ENCODE measurements at places on chromosomes 3 and 15. TPM values are rescaled to one million over a fixed set of nuclear protein-coding genes. Genes with fewer than 3 reads are reported as not detected.

MAGEL2 gene
- not detected for total RNA-seq

GRCh38 chr3:102449930-102450329 lies 15.1 kb downstream of the ZPLD1 start:
- no peak overlapping the region for H3K4me3 ChIP-seq
- H3K4me1 ChIP-seq = no peaks in the 10 kb centered on the region
- H3K27ac ChIP-seq = no peak overlapping the region

- DNase-seq = no peak
- H3K36me3 ChIP-seq = peaks cover 10% of the 10 kb centered on the region
- no peak overlapping the region for H3K27ac ChIP-seq
- H3K4me3 ChIP-seq = peak overlapping the region; percentile 18
These were observed 4.3 kb downstream of the MAPK6 start for GRCh38 chr15:52023169-52023922.

- H3K27ac ChIP-seq = no peak overlapping the region
- no peak for DNase-seq
- H3K27me3 ChIP-seq = no peaks in the 10 kb centered on the region
- H3K4me1 ChIP-seq = no peaks in the 10 kb centered on the region
- no peaks in the 10 kb centered on the region for H3K36me3 ChIP-seq
- H3K4me3 ChIP-seq = no peak overlapping the region
These were observed 1218.1 kb downstream of the ROBO2 start for GRCh38 chr3:78257951-78258530.

- no peak overlapping the region for H3K4me3 ChIP-seq
- H3K27me3 ChIP-seq = no peaks in the 10 kb centered on the region
- H3K36me3 ChIP-seq = no peaks in the 10 kb centered on the region
- H3K27ac ChIP-seq = no peak overlapping the region
These were observed 60.7 kb upstream of the RAB6B start for GRCh38 chr3:133956353-133956752.

- no peaks in the 10 kb centered on the region for H3K36me3 ChIP-seq
- H3K4me3 ChIP-seq = no peak overlapping the region
- no peaks in the 10 kb centered on the region for H3K4me1 ChIP-seq
- no peak overlapping the region for H3K27ac ChIP-seq
- no peak for DNase-seq
These were observed 2.6 kb downstream of the CLDN18 start for GRCh38 chr3:138012526-138012925.

- peaks cover 5% of the 10 kb centered on the region for H3K27me3 ChIP-seq
- H3K36me3 ChIP-seq = no peaks in the 10 kb centered on the region
- H3K27ac ChIP-seq = no peak overlapping the region
- no peaks in the 10 kb centered on the region for H3K4me1 ChIP-seq
These were observed 11.2 kb upstream of the SCAPER start for GRCh38 chr15:76916369-76916768.

DNA sequence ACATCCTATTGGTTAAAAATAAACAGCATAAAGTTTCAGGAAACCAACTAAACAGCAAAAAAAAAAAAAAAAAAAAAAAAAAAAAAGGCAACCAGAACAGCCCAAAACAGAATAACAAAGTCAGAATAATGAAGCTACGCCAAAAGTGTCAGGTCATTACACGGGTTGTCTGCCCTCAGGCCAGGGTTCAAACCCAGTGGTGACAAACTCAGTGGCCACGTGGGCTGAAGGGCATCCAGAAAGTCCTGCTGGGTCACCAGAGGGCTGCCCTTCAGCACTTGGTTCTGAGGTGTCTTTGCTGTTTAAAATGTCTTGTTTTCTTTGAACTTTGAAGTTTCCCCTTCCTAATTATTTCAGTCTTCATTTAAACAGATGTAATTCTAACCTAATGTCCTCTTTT lies 61.3 kb downstream of the CGNL1 start:
- peaks cover 7% of the 10 kb centered on the region for H3K27me3 ChIP-seq
- H3K36me3 ChIP-seq = no peaks in the 10 kb centered on the region
- DNase-seq = no peak
- no peak overlapping the region for H3K27ac ChIP-seq

DNA sequence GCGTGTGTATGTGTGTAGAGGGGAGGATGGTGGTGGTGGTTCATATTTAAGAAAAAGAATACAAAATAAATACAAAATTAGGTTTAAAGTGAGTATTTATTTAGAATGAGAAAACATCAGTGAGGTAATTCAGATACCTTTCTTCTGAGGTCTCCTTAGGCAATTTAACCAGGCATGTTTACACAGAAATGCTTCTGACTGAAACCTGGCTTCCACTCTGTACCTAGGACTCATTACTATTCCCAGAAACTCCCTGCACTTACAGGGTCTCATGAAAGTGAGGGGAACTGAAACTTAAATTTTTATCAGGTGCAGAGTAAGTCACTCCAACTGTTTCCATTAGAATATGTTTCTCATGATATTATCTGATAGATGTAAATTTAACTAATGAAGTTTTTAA lies 10.3 kb upstream of the DIPK2A start:
- H3K36me3 ChIP-seq = peaks cover 2% of the 10 kb centered on the region
- peaks cover 4% of the 10 kb centered on the region for H3K4me1 ChIP-seq
- no peak overlapping the region for H3K27ac ChIP-seq
- H3K4me3 ChIP-seq = no peak overlapping the region
- H3K27me3 ChIP-seq = peaks cover 19% of the 10 kb centered on the region

DNA sequence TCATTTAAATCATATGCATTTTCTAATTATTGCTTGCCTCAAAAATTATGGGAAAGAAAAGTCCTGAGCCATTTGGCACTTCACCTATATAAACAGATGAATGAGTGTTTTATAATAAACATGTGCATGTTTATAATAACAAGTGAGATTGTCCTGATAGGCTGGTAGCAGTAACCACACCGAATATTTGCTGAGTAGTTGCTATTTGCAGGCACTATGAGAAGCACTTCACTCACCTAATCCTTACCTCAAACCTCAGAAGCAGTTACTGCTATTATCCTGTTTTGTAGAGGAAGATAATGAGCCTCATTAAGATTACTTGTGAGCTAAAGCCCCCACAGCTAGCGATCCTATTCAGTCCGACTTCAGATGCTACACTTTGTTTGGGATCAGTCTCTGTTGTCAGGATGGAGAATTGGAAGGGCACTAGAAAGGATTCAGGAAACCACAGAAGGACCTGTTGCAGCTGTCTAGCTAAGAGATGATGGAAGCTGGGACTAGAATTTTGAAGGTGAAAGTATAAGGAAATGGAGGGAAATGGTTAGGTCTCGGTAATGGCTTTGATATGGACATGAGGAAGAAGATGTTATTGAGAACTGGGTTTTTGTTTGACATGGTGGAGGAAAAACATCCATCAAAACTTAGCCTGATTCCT lies 28.4 kb upstream of the MAGI1 start:
- H3K36me3 ChIP-seq = no peaks in the 10 kb centered on the region
- H3K4me3 ChIP-seq = no peak overlapping the region
- H3K27me3 ChIP-seq = no peaks in the 10 kb centered on the region
- H3K27ac ChIP-seq = no peak overlapping the region

DNA sequence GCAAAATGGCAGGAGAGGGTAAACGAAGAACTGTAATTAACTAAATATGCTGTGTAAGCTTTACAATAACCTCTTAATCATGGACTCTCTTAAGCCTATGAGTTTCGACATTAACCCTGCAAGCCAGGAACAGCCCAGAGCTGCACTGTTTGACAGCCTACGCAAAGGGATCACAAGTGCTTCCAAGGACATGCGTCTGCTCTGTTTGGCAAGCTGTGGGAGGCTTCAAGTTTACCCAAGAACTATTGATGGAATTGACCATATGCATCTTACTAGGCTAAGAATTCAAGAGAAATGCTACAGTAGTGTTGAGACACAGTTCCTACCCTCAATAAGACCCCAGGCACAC lies 66.0 kb downstream of the PDZRN3 start:
- H3K27ac ChIP-seq = no peak overlapping the region
- H3K4me3 ChIP-seq = no peak overlapping the region
- H3K36me3 ChIP-seq = no peaks in the 10 kb centered on the region
- no peaks in the 10 kb centered on the region for H3K27me3 ChIP-seq

GRCh38 chr3:29426302-29427226 lies 145.7 kb downstream of the RBMS3 start:
- H3K4me1 ChIP-seq = no peaks in the 10 kb centered on the region
- DNase-seq = no peak
- no peaks in the 10 kb centered on the region for H3K36me3 ChIP-seq
- no peaks in the 10 kb centered on the region for H3K27me3 ChIP-seq
- no peak overlapping the region for H3K27ac ChIP-seq

DNA sequence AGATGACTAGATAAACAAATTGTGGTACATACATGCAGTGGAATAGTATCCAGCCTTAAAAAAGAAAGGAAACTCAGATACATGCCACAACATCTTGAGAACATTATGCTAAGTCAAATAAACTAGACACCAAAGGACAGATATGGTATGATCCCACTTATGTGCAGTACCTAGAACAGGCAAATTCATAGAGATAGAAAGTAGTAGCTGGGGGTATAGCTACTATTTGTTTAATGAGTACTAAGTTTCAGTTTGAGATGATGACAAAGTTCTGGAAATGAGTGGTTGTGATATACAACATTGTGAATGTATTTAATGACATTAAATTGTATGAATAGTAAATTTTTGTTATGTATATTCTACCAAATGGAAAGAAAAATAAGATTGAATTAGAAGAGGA lies 477.2 kb upstream of the CFAP20DC start:
- no peak for DNase-seq
- peak overlapping the region; percentile 0 for H3K27ac ChIP-seq
- H3K36me3 ChIP-seq = no peaks in the 10 kb centered on the region
- no peak overlapping the region for H3K4me3 ChIP-seq
- peaks cover 15% of the 10 kb centered on the region for H3K4me1 ChIP-seq

DNA sequence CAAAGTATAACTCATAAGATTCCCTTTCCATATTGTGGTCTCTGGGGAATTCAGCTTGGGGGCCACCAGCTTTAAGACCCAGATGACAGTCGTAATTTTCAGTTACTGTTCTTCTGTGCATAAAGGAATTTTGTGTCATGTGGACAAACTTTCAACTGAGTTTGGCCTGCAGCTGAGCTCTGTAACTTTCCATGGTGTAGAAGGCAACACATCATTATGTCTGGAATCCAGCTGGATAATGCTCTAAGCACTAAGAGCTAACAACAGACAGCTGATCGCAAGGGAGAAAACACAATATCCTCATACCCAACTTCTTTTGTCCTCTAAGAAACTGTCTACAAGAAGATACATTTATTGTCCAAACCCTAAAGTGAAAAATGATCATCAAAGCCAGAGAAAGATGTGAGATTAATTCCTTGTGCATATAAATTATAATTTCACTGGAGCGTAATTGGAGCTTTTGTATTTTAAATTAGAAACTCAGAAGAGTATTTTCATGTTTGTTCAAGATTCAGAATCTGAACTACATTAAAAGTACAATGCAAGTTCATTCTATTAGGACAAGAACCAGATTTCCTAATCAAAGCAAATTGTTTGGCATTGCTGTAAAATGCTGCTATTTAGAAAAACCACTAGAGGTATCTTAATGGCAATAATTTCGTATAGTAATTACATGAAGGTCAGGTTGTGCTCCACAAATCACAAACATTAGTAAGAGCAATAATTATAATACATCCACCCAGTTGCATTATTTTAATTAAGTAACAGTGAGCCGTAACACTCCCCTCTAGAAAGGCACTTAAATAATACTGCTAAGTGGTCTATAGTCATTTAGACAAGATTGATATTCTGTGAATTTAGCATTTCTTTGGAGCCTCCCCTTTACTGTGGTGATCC lies 218.8 kb downstream of the ATP8B4 start:
- DNase-seq = no peak
- H3K4me3 ChIP-seq = no peak overlapping the region
- H3K27ac ChIP-seq = no peak overlapping the region
- peaks cover 2% of the 10 kb centered on the region for H3K27me3 ChIP-seq

GRCh38 chr3:197562398-197563251 lies 6.9 kb upstream of the BDH1 start:
- no peak overlapping the region for H3K4me3 ChIP-seq
- H3K27me3 ChIP-seq = peaks cover 13% of the 10 kb centered on the region
- peaks cover 6% of the 10 kb centered on the region for H3K36me3 ChIP-seq
- no peak overlapping the region for H3K27ac ChIP-seq
- DNase-seq = no peak

DNA sequence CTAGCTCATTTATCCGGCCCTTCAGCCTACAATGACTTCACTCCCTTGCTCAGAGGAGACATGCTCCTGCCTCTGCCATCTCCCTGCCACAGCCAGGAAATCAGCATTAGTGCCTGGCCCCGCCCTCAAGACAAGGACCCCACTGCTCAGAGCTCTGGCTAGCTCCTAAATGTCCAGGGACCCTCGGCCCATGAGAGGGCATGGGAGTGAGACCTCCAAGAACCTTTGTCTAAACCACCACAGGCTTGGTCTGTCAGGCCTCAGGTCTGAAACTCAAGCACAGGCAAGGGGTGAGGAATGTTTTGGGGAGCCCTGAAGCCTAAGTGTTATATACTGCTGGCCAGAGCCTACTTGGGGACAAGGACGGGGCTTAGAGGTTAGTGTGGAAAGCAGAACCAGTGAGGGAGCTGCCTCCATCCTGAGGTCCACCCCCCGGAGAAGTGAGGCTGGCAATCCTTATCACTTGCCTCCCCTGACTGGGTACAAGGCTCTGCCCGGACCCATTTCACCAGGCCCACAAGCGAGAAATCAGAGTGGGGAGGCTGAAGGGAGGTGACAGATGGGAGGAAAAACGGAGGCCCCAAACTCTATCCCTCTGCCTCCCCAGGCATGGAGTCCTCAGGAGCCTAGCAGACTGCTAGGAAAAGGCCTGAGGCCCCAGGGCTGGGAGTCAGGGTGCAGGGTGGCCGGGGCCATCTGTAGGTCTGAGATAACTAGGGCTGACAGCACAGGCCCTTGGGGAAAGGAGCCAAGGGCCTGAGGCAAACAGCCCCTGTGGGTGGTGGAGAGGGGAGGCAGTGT lies 18.8 kb downstream of the SHF start:
- H3K27ac ChIP-seq = no peak overlapping the region
- H3K4me3 ChIP-seq = no peak overlapping the region
- peaks cover 3% of the 10 kb centered on the region for H3K36me3 ChIP-seq
- H3K27me3 ChIP-seq = no peaks in the 10 kb centered on the region
- DNase-seq = no peak
- H3K4me1 ChIP-seq = peaks cover 13% of the 10 kb centered on the region

GRCh38 chr15:101139986-101140696 lies 111.7 kb downstream of the CHSY1 start:
- DNase-seq = no peak
- H3K36me3 ChIP-seq = no peaks in the 10 kb centered on the region
- H3K27me3 ChIP-seq = peaks cover 3% of the 10 kb centered on the region
- H3K4me3 ChIP-seq = no peak overlapping the region
- peaks cover 20% of the 10 kb centered on the region for H3K4me1 ChIP-seq

GRCh38 chr3:59746585-59746984 lies 696.8 kb upstream of the CFAP20DC start:
- H3K4me1 ChIP-seq = no peaks in the 10 kb centered on the region
- no peak for DNase-seq
- H3K27ac ChIP-seq = no peak overlapping the region
- H3K36me3 ChIP-seq = peaks cover 7% of the 10 kb centered on the region

DNA sequence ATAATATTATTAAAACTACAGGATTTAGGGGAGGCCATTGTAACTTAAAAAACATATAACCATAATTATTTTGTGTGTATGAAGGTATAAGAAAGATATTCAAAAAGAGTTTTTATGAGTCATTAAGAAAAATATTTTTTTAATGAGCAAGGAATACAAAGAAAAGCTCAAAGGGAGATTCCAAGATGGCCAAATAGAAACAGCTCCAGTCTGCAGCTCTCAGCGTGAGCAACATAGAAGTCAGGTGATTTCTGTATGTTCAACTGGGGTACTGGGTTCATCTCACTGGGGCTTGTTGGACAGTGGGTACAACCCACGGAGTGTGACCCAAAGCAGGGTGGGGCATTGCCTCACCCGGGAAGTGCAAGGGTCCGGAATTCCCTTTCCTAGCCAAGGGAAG lies 336.1 kb downstream of the TBL1XR1 start:
- H3K27me3 ChIP-seq = peaks cover 7% of the 10 kb centered on the region
- no peaks in the 10 kb centered on the region for H3K36me3 ChIP-seq
- H3K4me1 ChIP-seq = no peaks in the 10 kb centered on the region
- H3K4me3 ChIP-seq = no peak overlapping the region
- H3K27ac ChIP-seq = no peak overlapping the region
- DNase-seq = no peak
